IMR-90 (cell line): ENCODE measurements at places on chromosomes 1 and 21. TPM values are rescaled to one million over a fixed set of nuclear protein-coding genes. Genes with fewer than 3 reads are reported as not detected.
A peak's percentile ranks its signal among the peaks of the same experiment; 100 is the strongest.

Gene PRKAA2
- 1.4 and 2.2 TPM in 2 replicates for total RNA-seq

Gene RSPH1
- total RNA-seq = not detected in 2 replicates

- DNase-seq = no peak
Observed at GRCh38 chr1:82836213-82836972, 1035.7 kb downstream of the ADGRL2 start.

DNA sequence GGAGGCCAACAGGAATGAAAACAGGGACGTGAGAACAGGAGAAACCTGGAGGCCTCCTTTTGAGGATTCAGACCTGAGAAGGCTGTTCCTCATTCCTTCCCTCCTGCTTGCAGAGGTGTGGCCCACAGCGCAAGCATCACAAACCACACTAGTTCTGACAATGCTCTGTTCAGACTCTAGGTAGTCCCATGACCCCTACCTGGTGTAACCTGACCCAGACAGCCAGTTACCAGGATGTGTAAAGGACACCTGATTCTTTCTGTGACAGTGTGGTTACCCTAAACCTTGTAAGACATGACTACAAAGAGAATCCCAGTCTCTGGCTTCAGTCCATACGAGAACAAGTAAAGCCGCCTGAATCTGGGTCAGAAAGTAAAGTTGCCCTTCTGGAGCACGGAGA, 3.2 kb downstream of the MECR start:
- DNase-seq = no peak

- no peak for DNase-seq
Observed at GRCh38 chr21:43195121-43196021, 26.6 kb downstream of the CRYAA start.

DNA sequence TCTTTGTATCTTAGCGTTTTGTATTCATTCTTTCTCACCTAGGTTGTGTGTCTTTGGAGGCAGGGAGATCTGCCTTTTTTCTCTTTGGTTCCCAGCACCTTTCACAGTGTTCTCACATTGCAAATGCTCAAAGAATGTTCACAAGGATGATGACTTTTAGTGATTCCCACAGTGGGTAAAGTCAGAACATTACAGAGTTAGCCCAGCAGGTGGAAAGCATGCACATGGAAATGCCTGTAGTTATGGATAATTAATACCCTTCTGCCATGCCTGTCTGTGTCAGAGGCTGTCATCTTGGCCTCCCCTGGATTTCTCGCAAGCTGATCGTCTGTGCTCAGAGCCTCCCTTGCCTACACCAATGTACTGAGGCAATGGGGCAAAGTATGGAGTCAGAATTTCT, 458.9 kb downstream of the LMO4 start:
- DNase-seq = peak; percentile 80

DNA sequence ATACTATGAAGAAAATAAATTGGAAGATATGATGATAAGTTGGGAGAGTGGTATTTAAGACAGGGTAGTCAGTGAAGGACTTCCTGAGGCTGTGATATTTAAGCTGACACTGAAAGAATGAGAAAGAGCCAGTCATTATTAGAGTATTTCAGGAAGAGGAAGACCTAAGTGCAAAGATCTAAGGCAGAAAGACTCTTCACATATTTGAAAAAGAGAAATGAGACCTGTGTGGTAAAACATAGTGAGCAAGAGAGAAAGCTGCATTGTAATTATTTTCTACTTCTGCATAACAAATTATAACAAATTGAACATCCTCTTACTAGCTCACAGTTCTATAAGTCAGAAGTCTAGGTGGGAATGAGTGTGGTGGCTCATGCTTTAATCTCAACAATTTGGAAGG, 34.6 kb upstream of the DOCK7 start:
- DNase-seq = no peak

GRCh38 chr1:12279728-12280464, 50.1 kb downstream of the VPS13D start:
- no peak for DNase-seq

GRCh38 chr1:156929596-156930238, 9.3 kb downstream of the LRRC71 start:
- no peak for DNase-seq

- no peak for DNase-seq
Observed at GRCh38 chr1:182785181-182785580, 4.4 kb upstream of the NPL start.

DNA sequence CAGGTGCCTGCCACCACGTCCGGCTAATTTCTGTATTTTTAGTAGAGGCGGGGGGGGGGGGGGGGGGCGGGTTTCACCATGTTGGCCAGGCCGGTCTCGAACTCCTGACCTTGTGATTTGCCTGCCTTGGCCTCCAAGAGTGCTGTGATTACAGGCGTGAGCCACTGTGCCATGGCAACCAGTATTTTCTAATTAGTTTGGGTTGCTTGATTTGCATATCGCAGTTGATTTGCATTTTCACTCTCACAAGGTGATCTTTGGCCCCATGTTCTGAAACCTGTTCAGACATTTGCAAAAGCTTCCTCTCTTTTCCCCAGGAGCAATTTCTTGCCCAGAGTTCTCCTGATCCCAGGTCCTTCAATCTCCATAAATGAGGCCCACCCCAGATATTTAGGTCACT, 1.7 kb downstream of the TOR3A start:
- no peak for DNase-seq

DNA sequence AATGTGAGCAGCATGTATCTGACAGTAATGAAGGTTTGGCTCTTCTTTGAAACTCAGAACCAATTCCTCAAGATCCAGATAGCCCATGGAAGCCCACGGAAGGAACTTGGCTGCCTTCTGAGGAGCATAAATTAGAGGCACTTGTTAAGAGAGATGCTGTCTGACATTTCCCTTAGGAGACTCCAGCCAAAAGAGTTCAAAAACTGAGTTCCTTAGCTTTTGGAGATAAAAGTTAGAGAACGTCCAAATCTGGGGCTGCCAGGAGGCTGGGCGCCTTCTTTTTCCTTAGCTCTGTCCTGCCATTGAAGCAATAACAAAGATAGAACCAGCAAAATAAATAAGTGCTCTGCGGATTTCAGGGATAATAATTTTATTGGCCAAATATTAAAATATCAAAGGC, 439.6 kb upstream of the USP24 start:
- no peak for DNase-seq

GRCh38 chr1:40344597-40344996, 27.5 kb upstream of the COL9A2 start:
- DNase-seq = peak; percentile 79

DNA sequence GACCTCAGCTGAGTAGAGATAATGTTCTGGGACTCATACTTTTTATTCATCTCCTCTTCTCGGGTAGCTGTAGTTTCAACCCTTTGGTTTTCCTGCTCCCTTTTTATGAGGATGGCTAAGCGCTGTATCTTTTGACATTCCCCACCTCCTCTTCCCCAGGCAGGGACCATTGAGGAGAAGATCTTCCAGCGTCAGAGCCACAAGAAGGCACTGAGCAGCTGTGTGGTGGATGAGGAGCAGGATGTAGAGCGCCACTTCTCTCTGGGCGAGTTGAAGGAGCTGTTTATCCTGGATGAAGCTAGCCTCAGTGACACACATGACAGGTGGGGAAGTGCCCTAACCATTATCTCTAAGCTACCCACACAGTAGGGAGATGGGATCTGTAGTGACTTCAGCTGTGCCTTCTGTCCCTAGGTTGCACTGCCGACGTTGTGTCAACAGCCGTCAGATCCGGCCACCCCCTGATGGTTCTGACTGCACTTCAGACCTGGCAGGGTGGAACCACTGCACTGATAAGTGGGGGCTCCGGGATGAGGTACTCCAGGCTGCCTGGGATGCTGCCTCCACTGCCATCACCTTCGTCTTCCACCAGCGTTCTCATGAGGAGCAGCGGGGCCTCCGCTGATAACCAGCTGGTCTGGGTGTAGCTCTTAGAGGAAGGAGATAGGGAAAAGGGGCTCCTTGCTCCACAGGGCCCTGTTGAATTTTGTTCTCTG, 25.6 kb downstream of the LRRC41 start:
- no peak for DNase-seq
